Fibroblast of villous mesenchyme (primary cell): ENCODE measurements at places on chromosomes 1 and 21. TPM values are rescaled to one million over a fixed set of nuclear protein-coding genes. Genes with fewer than 3 reads are reported as not detected.

The FMO1 gene
- under 0.01 TPM in 2 replicates for total RNA-seq

The CRABP2 gene
- 39.0 and 80.7 TPM in 2 replicates for total RNA-seq

The OLIG2 gene
- total RNA-seq = not detected in 2 replicates

The RAP1A gene
- 13.5 and 25.5 TPM in 2 replicates for total RNA-seq

The KIF21B gene
- total RNA-seq = under 0.01 and 0.32 TPM in 2 replicates

The LCE2B gene
- total RNA-seq = not detected in 2 replicates

The OR2T33 gene
- total RNA-seq = not detected in 2 replicates

- no peak for DNase-seq
These were observed 114.1 kb downstream of the TNR start for GRCh38 chr1:175629318-175629694.

DNA sequence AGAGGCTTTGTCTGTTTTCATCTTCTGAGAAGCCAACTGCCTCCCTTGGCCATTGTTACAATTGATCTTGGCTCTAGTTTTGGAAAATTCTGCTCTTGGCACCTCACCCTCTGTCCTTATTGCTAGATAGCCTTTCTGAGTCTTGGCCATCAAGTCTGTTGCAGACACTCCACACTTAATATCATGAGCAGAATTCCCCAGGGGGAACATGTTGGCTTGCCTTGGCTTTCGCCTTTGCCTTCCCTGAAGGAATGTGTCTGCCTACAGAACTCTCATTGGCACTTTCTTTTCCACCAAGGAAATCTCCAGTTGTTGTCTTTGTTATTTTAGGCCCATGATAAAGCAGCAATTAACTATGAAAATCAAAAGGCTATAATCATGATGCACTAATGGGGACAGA, 42.7 kb upstream of the LDLRAP1 start:
- no peak for DNase-seq

DNA sequence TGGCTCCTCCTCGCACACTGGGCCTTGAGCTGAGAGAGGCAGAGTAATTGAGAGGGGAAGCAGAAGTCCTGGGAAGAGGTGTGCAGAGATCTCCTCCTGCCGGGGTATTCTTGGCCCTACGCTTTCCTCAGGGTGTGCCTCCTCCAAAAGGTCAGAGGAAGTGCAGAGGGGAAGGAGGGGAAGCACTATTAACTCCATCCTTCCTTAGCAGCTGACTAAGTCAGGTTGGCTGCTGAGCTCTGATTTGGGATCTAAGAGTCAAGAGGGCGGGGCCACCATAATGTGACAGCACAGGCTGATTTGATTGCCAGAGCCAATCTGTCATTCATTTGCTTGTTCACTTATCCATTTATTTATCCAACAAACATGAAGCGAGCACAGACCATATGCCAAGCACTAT, 12.3 kb downstream of the ATP2B4 start:
- DNase-seq = no peak

GRCh38 chr1:110760321-110760720, 85.6 kb upstream of the KCNA3 start:
- DNase-seq = no peak

DNA sequence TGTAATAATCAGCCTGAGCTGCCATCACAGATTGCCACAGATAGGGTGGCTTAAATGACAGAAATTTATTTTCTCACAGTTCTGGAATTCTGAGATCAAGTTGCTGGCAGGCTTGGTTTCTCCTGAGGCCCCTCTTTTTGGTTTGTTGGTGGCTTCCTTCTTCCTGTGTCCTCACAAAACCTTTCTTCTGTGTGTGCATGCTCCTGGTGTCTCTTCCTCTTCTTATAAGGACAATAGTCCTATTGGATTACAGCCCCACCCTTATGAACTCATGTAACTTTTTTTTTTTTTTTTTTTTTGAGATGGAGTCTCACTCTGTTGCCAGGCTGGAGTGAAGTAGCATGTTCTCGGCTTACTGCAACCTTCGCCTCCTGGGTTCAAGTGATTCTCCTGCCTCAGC, 41.0 kb upstream of the F3 start:
- no peak for DNase-seq

- no peak for DNase-seq
These were observed 32.1 kb upstream of the SCYL3 start for GRCh38 chr1:169925505-169926482.

DNA sequence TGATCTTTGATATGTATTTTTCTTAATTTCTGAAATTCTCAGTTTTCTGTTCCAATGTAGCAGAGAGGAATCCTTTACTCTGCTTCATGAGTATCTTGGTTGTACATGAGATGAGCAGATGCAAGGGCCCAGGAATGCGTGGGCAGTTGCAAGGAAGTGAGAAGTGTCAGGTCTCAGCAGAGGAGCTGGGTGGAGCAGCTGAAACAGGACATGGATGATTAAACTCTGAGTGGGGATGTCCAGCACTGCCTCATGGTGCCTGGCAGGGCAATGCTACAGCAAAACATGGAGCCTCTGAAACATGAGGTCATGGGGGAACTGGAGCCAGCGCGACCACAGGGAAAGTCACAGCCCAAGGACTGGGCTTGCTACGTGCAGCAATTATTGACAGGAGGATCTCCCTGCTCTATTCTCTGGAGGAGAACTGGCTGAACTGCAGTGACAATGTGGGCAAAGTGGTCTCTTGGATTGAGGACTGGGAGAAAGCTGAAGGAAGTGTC, 48.4 kb downstream of the COLGALT2 start:
- peak; percentile 62 for DNase-seq

DNA sequence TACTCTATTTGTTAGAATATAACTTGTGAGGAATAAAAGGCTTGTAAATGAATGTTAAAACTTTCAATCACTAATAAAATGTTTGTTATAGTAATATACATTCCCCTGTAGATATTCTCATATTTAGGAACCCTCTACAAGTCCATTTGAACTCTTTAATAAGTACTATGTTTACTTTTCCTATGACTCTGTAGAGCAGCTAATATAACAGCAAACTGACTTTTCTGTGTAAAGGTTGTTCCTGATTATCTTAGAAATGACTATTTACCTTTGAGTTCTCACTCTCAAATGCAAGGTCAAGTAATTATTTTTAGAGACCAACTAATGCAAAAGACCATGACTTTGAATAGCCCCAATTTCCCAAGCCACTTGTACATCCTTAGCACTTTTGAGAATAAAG, 130.3 kb downstream of the C1orf21 start:
- no peak for DNase-seq

DNA sequence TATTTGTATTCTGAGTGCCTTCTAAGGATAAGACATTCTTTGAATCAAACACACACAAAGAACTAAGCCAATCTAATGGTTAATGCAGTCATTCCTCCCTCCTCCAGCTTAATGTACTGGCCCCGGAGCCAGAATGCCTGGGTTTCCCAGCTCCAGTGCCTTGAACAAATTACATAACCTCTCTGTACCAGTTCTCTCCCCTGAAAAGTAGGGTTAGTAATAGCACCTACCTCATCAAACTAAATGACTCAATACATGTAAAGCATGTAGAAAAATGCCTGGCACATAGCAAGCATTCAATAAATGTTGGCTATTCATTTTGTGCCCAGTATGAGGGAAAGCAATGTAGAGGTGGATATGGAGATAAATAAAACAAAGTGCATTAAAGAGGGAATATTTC, 14.0 kb downstream of the C1orf52 start:
- peak; percentile 48 for DNase-seq

DNA sequence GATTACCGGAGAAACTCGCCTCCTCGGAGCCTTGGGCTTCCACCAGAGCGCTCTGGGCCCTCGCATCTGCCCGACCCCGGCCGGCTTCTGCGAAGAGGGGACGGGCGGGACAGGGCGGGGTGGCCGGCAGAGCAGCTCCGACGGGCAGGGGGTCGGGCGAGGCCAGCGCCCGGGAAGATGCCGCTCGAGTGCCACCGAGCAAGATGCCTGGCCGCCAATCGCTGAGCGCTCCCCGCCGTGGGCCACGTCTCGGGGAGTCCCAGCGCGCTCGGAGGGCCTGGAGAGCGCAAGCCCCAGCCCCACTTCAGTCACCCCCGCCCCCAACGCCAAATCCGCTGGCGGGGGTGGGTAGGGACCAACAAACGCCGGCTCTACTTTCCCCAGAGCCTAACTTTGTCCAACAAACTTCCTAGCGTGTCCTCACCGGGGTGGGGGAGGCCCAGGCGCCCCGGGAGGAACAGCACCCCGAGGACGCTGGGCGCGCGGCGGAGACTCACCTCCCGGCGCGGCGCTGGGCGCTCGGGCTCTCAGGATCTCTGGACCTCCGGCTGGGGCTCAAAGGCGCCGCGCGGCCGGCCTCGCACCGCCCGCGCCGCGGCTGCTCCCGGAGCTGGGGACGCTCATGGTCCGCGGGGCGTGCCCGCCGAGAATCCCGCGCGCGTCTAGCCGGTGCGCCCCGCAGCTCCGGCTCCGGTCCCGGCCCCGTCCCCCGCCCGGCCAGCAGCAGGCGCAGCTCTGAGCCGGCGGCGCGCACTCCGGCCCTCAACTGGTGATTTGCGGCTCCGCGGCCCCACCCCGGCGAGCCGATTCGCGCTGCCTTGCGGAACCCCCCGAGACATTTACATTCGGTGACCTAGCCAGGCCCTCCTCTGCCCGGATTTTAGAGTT, at the start of gene BCAR3:
TSS of gene BCAR3 (minus strand) at position 737 of the 888 bp plus-strand sequence. CDS start 6,907 bp downstream, outside the sequence.
- DNase-seq = peak; percentile 82

DNA sequence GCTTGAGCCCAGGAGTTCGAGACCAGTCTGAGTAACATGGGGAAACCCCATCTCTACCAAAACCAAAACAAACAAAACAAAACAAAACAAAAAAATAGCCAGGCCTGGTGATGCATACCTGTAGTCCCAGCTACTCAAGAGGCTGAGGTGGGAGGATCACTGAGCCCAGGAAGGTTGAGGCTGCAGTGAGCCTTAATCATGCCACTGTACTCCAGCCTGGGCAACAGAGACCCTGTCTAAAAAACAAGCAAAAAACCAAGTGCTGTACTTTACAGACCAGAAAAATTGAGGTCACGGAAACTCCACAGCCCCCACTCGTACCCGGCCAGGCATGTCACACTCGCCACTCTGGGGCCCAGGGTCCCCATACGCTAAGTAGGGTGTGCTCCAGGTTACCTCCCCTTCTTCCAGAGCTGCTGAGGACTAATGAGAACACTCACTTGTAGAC, 22.9 kb downstream of the ATP2B4 start:
- DNase-seq = no peak

DNA sequence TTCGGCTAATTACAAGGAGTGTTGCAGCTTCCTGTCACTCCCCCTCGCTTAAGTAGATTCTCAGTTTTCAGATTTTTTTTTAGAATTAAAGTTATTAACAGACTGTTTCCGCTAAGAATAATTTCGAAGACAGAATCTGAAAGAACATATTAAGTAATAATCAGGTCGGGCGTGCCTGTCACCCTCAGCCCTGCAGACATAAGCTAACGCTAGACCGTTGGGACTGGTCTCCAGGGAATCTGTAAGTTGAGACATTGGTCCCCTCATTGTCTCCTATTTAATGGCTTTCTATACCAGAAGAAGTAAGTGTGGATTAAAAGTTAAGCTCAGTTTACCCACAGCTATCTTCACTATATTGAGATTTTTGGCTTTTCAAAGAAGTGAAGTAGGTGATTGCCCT, 14.5 kb downstream of the NMNAT1 start:
- no peak for DNase-seq

DNA sequence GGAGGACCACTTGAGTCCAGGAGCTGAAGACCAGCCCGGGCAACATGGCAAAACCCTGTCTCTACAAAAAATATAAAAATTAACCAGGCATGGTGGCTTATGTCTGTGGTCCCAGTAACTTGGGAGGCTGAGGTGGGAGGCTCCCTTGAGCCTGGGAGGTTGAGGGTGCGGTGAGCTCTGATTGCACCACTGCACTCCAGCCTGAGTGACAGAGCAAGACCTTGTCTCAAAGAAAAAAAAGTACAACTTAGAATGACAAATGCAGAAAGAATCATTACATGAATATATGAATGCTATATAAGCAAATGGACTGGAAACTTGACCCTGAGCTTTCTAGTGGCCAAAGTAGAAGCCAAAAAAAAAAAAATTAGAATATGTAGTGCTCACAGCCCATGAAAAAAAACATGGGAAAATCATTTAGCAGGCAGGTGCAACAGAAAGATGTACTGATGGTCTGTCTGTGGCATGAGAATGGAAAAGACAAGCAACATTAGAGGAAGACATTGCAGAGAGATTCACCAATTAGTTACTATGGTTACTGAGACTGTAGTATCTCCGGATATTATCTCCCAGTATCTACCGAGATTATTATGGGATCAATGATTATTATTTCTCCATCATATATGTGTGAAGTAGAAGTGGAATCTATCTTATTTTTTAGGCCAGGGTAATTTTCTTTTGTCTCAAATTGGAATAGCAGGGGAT, 19.2 kb downstream of the ELAPOR1 start:
- DNase-seq = no peak

DNA sequence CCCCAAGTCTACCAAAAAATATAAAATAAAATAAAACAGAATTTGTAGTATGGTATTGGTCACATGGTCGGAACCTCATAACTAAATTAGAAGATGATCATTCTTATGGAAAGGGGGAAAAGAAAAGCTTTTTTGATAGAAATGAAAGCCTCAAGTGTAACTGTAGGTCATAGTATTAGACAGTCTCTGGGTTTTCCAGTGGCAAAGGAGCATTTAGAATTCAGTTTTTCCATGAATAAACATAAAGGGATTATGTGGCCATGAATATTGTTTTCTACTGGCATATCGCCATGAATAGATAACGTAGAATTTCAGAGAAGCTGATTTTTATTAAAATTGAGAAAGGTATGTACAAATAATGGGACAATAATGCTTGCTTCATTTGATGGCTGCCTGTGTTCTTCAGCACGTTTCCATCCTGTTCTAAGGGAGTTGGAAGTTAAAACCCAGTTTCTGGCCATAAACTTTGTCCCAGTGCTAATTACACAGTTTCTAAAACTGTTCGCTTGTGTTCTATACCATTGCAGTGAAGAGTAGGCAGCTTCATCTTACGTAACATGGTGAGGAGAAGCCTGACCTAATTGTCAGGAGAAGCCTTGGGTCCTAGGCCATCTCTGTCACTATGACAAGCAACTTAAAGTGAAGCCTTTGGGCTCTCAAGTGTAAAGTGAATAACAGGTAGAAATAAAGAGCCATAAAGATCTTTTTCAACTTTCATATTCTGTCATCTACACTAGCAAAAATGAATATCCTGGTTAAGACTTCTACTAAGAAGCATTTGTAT, 70.5 kb upstream of the PGD start:
- DNase-seq = no peak

DNA sequence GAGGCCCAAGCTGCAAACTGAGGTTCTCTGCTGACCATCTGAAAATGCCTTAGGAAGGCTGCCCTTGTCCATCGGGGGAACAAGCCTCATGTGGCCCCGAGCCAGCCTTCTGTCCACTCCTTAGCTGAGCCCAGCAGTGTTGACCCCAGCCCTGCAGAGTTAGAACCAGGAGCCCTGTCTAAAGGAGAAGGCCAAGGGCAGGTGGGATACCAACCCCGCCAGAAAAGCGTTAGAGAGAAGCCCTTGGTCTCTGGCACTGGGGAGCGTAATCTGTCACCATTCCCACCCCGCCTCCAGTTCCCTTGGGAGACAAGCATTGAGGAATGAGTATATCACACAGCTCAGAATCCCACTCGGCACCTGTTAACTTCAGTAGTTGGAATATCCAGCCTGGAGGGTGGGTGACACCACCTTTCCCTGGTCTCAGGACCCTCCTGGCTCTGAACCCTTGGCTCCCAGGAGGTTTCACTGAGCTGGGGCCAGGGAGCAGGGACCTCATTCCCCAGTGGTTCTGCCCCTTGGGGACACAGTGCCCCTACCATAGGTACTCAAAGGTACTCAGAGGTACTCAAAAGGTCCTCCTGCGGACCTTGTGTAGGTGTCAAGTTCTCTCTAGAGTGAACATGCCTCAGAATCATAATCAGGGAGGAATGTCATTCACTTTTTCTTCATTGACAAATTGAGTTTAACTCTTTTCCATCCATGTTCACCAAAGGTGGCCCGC, 16.4 kb downstream of the ETS2 start:
- no peak for DNase-seq
